ENCODE measurements at places on chromosomes 2 and 18. TPM values are rescaled to one million over a fixed set of nuclear protein-coding genes. Genes with fewer than 3 reads are reported as not detected.

SKOR2 gene
- under 0.01 TPM for polyA plus RNA-seq

DNA sequence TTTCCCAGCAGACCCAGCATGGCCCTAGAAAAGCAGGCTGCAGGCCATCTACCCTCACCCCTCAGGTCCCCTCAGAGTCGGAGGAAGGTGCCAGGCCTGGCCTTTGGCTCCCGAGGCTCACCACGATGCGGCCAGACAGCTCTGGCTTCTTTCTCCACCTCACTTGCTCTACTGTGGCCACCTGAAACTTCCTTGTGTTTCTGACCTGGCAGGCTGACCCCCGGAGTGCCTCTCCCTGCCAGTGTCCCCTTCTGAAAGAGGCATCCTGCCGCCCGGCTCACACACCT is 375.0 kb upstream of the HS6ST1 start:
- DNase-seq = no peak

MLPH gene
- 2.4 TPM for polyA plus RNA-seq

- no peak for DNase-seq
These were observed 961 bp downstream of the GPR55 start for GRCh38 chr2:230924092-230924469.

DNA sequence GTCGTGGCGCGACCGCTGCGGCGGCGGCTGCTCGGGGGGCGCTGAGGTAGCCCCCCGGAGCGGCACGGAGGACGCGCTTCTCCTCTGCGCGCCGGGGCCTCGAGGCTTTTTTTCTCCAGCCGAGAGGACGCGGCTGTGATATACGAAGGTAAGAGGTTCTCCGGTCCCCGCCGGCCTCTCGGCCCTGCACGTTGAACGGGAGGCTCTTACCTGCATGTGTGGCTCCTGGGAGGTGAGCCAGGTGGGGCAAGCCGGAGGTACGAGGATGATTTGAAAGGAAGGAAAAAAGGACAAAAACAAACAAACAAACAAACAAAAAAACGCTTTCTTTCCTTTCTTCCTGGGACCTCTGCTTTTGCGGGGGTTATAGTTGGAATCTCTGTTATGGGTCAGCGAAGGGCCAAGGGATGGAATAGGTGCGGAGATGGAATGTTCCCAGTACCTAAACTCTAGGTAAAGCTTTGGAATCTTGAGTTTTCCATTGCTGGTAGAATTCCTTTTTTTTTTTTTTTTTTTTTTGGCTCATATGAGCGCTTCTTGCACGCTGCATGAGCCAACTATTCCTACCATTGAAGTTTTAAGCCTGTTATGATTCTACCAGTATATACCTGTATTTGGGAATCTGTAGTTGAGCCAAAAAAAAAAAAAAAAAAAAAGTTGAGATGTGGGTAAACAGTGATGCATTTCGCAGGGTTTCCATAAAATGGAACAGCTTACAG is 674 bp downstream of the PTPN4 start:
- peak; percentile 51 for DNase-seq

EVA1A gene
- polyA plus RNA-seq = 32.3 TPM

GRCh38 chr2:35168351-35168750 is 1187.2 kb upstream of the CRIM1 start:
- DNase-seq = no peak

DNA sequence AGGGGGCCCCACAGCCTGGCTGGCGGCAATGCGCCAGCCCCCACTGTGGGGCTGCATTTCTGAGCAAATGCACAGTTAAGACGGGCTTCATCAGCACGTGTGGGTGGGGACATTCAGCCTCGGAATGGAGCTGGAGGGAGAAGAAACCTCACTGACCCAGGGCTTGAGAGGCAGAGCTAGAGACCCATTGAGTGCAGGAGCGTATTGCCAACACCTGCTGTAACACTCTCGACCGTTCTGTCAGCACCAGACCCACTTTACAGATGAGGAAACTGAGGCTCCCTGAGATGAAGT is 200.9 kb upstream of the RAB6C start:
- DNase-seq = no peak

LANCL1 gene
- 25.2 TPM for polyA plus RNA-seq

DNA sequence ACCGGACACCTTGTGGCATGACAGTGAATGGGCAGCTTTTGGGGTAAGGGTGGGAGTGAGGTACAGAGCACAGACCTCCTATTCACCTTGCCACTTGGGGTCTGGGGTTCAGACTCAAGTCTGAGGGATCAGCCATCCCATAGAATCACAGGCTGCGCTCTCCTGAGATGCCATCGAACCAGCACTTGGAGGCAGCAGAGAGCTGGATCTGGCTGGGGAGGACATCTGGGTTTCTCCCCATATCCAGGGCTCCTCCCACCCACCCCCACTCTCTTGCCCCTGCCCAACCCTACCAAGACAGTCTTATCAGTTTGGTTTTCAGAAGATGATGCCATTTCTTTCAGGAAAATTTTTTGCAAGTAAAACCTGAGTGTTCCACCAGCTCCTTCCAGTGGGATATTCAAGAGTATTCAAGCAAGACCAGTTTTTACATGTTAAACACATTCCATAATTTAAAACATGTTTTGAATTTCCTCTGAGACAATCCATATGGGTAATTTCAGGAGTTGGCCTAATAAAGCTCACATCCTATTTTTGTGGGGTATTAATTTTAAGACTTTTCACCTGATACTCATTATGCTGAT is 29.2 kb upstream of the TEX44 start:
- DNase-seq = no peak
